ENCODE measurements at places on chromosomes 16 and 17. TPM values are rescaled to one million over a fixed set of nuclear protein-coding genes. Genes with fewer than 3 reads are reported as not detected.

DNA sequence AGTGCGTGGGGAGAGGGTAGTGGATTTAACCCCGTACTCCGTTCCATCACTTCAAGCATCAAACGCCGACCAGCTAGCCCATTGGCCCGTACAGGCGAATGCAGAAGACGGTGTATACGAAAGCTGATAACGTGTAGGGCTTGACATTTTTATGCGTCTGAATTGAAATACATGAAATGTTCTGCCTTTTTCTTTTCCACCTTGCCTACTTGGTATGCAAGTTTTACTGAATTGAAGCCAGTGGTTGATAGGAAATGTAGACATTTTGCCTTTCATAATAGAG lies 834 bp upstream of the STAT3 start:
- H3K4me1 ChIP-seq: peaks cover 14% of the 10 kb centered on the region
- DNase-seq: no peak
- H3K27me3 ChIP-seq: no peaks in the 10 kb centered on the region

Gene CPHXL2
- not detected for total RNA-seq

Gene CNTD1
- 0.92 TPM for total RNA-seq

Gene TEKT5
- 0.28 TPM for total RNA-seq

Gene ASPSCR1
- 22.9 TPM for total RNA-seq

GRCh38 chr17:5703736-5704135 lies 119.4 kb upstream of the NLRP1 start:
- no peak for DNase-seq
- no peaks in the 10 kb centered on the region for H3K4me1 ChIP-seq
- no peaks in the 10 kb centered on the region for H3K36me3 ChIP-seq
- no peak overlapping the region for H3K27ac ChIP-seq
- no peak overlapping the region for H3K4me3 ChIP-seq

DNA sequence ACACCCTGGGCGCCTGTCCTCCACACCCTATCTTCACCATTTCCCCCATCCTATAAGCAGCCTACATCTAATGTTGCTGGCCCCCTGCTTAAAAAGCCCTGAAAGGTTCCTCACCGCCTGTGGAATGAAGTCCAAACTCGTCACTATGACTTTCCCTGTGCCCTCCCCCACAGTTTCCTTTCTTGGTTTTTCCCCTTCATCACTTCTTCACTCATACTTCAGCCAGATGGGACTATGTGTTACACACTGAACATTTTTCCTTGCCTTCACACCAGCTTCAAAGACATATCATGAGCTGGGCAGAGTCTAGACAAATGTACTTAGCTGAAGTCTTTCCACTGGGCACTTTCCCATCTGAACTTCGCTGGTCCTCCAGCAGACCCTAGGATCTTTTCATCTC lies 1.5 kb upstream of the MARCHF10 start:
- H3K36me3 ChIP-seq: no peaks in the 10 kb centered on the region
- no peaks in the 10 kb centered on the region for H3K4me1 ChIP-seq
- no peaks in the 10 kb centered on the region for H3K27me3 ChIP-seq
- no peak overlapping the region for H3K27ac ChIP-seq

DNA sequence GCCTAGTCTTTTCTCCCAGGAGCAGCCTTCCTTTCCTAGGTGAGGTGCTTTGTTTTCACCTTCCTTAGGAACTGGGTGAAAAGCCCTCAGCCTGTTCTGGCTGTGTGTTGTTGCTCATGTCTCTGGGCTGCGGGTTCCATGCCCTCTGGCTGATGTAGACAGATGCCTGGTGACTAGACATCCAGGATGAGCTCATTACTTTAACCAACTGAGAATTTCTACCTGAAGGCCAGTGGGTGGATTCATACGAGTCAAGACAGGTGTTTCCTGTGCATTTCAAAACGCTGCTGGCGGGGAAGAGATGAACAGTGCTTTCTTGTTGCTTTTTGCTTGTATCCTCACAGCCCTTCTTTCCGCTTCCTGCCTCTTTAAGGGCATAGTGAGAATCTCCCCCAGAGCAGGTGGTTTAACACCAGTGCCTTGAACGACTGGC lies 22.3 kb downstream of the SAP30BP start:
- H3K27me3 ChIP-seq: no peaks in the 10 kb centered on the region
- peak overlapping the region; percentile 69 for H3K27ac ChIP-seq
- H3K4me3 ChIP-seq: no peak overlapping the region
- H3K36me3 ChIP-seq: peaks cover 7% of the 10 kb centered on the region

Gene KRTAP1-5
- not detected for total RNA-seq

- no peaks in the 10 kb centered on the region for H3K36me3 ChIP-seq
- DNase-seq: no peak
- no peak overlapping the region for H3K27ac ChIP-seq
- H3K4me1 ChIP-seq: peaks cover 3% of the 10 kb centered on the region
- no peak overlapping the region for H3K4me3 ChIP-seq
These were observed 3.4 kb upstream of the KDM6B start for GRCh38 chr17:7830616-7831015.

GRCh38 chr17:44308865-44309264 lies 464 bp downstream of the RUNDC3A start:
- peaks cover 5% of the 10 kb centered on the region for H3K4me1 ChIP-seq
- no peaks in the 10 kb centered on the region for H3K36me3 ChIP-seq
- H3K4me3 ChIP-seq: no peak overlapping the region
- DNase-seq: no peak
- no peak overlapping the region for H3K27ac ChIP-seq

Measured in lung (tissue), 17 donors.